Epithelial cell of prostate (primary cell): ENCODE measurements at places on chromosomes 3 and 15.
A peak's percentile ranks its signal among the peaks of the same experiment; 100 is the strongest.

GRCh38 chr15:29170521-29170920 is 99.1 kb downstream of the NSMCE3 start:
- no peak for DNase-seq

DNA sequence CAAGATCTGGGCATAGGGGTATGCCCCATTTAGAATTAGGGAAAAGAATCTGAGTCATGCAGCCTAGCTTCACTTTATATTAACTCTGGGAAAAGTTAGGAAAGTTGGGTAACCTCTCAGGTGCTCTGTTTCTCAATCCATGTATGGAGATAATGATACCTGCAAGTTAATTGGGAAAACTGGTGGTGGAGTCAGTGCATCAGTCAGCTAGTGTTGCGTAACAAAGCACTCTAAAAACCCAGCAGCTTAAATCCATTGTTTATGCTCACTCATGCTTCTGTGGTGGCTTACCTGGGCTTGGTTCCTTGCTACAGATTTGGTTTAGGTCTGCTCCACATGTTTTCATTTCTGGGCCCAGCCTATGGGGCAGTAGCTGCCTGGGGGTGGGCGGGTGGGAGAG is 91.0 kb downstream of the SMAD3 start:
- no peak for DNase-seq

- no peak for DNase-seq
These were observed 80.3 kb downstream of the SMAD3 start for GRCh38 chr15:67145710-67146109.

GRCh38 chr3:68909719-68910118 is 22.6 kb downstream of the TAFA4 start:
- DNase-seq, result no peak

DNA sequence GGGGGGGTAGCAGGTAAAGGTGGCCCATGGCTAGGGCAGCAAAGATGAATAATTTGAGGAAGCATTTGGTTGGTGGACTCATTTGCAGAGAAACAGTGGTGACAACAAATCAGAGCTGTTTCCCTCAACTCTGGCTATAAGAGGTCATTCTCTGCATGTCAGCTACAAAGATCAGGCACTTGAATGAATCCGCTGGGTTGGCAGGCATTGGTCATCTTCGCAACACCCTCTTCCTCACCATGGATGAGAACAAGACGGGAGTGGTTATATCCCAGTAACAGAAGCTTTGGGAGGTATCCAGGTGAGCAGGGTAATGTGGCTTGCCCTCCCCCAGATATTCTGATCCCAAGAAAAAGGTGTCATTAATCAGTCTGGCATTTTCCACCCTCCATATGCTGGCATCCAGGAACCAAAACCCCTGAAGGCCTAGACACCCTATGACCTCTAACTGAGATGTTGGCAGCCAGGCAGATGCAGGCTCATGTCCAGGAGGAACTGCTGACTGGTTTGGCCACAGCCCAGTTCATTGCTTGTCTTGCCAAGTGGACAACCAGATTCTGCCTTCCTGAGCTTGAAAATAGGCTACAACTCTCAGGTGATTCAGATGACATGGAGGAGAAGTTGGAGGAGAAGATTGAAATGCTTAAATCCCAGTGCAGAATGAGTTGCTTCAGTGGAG is 108.9 kb upstream of the TRIM42 start:
- no peak for DNase-seq

DNA sequence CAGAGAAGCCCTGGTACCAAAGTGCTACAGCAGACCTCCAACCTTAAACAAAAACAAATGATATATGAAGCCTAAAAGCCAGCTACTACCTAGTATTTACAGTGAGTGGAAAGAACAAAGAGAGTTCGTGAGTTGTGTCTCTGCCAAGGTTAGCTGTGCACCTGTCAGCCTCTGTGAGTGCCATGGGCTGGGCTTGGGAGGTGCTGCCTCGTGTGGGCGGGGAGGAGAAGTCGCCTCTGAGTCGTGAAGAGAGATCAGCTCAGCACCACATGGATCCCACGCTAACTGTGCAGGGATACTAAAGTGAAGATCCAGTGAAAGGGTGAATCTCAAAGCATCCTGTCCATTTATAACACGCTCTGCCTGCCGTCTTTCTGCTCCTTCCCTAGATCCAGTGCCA is 101.9 kb downstream of the CHDH start:
- DNase-seq, result no peak

DNA sequence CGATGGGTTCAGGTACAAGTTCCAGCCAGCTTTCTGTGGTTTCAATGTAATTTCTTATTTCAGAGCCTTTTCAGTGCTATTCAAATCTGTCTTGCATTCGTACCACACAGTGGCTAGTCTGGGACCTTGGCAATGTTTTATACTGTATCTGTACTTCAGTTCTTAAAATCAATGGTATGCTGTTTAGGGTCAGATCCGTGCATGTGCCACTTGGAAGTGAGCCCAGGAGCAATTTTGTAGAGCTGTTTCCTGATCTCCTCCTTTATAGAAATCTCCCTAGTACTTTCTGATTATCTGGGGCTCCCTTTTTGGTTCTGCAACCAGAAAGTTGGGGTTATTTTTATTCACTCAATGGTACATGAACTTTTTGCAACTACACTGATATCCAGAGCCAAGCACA is 59.5 kb upstream of the NDUFB4 start:
- DNase-seq, result no peak

GRCh38 chr15:78808550-78808949 is 2.7 kb downstream of the ADAMTS7 start:
- no peak for DNase-seq

DNA sequence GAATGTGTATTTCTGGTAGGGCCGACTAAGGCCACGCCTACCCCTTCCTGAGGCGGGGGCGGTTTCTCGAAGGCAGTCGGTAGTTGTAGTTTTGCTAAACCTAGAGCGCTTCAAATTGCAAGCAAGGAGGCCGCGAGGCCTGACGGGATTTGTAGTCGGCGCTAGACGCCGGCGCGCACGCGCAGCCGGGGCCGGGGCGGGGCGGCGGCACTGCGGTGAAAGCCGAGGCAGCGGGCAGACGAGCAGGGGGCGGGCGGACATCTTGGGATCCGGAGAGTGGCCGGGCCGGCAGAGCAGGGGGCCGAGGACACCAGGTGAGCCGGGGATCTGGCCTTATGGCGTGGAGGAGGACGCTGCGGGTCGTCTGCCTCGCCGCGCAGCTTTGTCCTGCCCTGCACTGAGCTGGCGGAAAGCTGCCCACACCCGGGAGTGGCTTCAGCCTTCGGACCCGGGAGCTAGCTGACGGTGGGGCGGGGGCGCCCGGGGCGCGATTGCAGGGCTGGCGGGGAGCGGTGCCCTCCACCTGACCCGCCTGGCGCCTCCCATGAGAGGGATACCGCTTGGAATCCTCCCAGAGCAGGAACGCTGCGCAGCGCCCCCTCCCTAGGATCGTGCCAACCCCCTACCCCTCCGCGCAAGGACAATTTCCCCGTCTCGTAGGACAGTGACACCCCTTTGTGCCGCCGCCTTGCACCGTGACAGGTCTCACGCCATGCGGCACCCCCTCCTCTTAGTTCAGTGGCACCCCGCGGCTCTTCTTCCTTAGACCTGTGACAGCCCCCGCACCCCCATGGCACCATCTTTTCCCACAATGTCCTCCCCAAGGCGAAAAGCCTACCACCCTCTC is at the start of gene AP2M1:
TSS of gene AP2M1 (plus strand) at position 210 of the 847 bp plus-strand sequence. CDS start 2,139 bp downstream, outside the sequence.
- peak; percentile 98 for DNase-seq

- DNase-seq, result peak; percentile 27
These were observed 806 bp upstream of the CERS3 start for GRCh38 chr15:100529556-100529955.

DNA sequence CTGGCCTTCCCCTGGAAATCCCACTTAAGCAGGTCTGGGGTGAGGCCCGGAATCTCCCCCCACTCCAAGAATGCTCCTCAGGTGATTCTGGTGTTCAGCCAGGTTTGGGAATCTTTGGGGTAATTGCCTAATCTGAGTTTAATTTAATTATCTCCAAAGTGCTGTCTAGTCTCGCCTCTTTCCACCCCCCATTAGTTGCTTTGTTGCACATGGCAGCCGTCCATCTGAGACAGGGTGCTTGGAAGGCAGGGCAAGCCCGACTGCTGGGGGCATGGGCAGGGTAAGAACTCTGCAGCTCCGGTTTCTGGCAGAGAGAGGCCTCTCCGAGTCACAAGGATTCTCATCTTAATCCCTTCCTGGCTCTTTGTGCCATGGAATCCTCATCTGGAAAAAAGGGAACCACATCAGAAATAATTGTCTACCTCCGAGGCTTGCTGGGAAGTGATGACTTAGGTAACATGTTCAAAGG is 15.0 kb downstream of the IL17RD start:
- DNase-seq, result no peak

DNA sequence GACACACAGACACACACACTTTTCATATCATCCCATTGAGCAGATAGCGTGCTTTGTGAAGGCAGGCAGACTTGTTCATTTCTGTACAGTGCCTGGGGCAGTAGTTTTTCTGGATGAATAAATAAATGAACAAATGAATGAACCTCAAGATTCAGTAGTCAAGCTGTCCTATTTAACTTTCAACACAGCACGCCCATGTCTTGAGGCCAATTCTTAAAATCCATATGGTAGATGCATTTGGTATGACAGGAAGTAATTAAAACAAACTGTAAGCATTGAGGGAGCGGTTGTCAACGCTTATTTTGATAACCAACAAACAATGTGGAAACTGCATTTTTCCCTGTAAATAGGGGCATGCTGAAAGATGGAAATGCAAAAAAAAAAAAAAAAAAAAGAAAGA is 80.0 kb upstream of the BNC1 start:
- no peak for DNase-seq

GRCh38 chr3:64932016-64932518 is 244.3 kb upstream of the ADAMTS9 start:
- no peak for DNase-seq

GRCh38 chr3:152833089-152833488 is 1.8 kb upstream of the P2RY1 start:
- DNase-seq, result no peak
